NCI-H82 (cell line): ENCODE measurements at places on chromosomes 16 and 17.

GRCh38 chr17:64554028-64554637 lies 47.4 kb downstream of the CEP95 start:
- DNase-seq = no peak

GRCh38 chr16:86517033-86517432 lies 6.7 kb downstream of the FOXF1 start:
- DNase-seq = no peak

DNA sequence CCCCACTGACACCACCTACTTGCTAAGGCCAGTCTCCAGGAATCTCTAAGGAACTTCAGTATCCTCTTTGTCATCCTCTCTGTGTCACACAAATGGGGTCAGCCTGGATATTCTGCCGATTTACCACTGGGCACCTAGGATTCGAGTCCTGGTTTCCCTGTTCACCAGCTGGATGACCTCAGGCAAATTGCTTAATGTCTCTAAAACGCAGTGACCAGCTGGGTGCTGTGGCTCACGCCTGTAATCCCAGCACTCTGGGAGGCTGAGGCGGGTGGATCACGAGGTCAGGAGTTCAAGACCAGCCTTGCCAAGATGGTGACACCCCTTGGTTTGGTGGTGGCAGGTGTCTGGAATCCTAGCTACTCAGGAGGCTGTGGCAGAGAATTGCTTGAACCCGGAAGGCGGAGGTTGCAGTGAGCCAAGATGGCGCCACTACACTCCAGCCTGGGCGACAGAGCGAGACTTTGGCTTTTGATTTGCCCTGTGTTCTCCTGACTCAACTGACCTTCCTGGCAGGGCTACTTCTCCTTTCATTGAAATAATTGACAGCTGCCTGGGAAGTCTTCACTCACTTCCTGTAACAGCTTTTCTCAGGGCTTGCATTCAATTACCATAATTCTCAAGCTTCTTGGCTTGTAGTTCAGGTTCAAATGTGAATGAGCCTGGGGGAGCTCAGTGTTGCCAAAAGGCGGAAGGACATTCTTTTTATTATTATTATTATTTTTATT lies 15.4 kb downstream of the SYCE1L start:
- DNase-seq = no peak

- peak; percentile 85 for DNase-seq
Measured at GRCh38 chr17:73643001-73643851, 1.0 kb downstream of the SDK2 start.

GRCh38 chr16:19147126-19147525 lies 20.9 kb upstream of the SYT17 start:
- no peak for DNase-seq

DNA sequence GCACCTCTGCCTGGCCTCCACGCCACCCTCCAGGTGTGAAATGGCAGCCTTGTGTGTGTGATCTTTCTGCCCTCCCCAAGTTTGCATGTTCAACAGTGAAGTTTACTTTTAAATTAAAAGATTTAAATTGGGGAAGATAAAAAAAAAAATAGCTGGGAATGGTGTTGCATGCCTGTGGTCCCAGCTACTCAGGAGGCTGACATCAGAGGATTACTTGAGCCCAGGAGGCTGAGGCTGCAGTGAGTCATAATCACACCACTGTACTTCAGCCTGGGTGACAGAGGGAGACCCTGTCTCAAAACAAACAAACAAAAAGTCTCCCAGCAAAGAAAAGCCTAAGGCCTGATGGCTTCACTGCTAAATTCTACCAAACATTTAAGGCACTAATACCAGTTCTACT lies 35.4 kb upstream of the RNF43 start:
- DNase-seq = peak; percentile 19

DNA sequence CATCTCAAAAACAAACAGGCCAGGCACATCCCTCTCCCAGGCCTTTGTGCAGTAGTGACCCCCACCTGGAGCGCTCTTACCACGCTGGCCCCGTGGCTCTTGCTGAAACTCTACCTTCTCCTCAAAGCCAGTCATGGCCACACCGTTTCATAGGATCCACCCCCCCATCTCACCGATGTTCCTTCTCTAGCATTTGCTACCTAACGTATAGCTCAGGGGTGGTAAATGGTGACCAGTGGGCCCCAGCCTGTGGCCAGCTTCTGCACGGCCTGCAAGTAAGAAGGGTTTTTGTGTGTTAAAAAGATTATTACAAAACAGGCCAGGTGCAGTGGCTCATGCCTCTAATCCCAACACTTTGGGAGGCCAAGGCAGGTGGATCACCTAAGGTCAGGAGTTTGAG lies 43.8 kb downstream of the RMI2 start:
- DNase-seq = no peak
